Stimulated activated CD8-positive, alpha-beta memory T cell treated with anti-CD3 and anti-CD28 coated beads, Interleukin-15, amount 100 ng/mL, for 4 hours (primary cell): ENCODE measurements at places on chromosomes 5 and 9.
A peak's percentile ranks its signal among the peaks of the same experiment; 100 is the strongest.

- DNase-seq, result peak; percentile 72
Observed at GRCh38 chr5:132410451-132411303, 41.2 kb downstream of the SLC22A5 start.

- DNase-seq, result no peak
Observed at GRCh38 chr5:31733371-31733770, 94.4 kb downstream of the PDZD2 start.

DNA sequence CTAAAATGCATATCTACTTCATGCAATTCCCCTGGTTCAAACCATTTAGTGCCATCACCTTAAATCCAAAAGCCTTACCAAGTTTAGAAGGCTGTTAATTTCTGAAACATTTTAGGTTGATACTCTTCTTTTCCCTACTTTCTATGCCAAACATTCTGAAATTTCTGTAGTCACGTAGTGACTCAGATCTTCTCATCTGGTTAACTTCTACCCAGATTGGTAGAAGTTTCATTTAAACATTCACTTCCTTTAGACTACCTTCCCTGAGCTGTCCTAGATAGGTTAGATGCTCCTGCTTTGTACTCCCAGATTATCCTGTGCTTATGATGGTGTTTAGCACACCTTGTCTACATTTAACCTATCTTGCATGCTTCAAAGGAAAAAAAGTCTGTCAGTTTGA lies 9.9 kb downstream of the RAD50 start:
- no peak for DNase-seq

DNA sequence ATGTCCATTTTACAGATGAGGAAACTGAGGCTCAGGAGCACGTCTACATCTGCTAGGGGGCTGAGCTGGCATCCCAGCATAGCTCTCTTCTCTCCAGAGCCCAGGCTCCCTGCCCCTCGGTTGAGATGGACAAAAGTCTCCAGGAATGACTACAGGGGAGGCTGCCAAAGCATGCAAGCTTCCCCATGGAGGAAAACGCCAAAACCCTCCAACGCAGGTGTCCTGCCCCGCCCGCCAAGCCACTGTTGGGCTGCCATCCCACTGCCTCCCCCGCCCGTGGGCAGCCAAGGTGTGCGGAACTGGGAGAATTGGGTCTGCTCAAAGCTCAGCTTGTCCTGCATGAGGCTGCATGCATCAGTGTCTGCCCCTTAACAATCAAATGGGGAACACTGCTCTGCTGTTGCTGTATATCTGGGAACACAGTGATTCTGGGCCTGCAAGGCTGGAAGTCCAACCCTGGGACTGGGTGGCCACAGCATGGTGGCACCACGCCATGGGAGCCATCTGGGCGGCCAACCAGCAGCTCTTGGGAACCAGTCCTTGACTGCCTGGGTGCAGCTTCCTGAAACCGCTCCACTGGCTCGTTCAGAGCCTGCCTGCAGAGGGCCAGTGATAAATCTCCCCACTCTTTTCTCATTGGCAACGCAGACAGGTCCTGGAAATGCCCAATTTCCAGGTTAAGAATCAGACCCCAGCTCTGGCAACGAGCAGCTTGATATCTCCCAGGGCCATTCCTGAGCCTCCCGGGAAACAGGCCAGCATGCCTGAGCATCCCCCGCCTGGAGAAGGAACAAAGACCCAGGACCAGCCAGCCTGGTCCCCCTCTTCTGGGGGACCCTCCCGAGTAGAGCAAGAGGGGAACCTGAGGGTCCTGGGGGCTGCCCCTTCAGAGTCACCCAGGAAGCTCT lies 3.5 kb downstream of the RALGDS start:
- no peak for DNase-seq

GRCh38 chr5:45507178-45507577 lies 189.0 kb downstream of the HCN1 start:
- DNase-seq, result no peak

GRCh38 chr5:51395245-51395644 lies 12.0 kb downstream of the ISL1 start:
- no peak for DNase-seq

- DNase-seq, result no peak
Observed at GRCh38 chr5:109199289-109199688, 210.5 kb downstream of the PJA2 start.

DNA sequence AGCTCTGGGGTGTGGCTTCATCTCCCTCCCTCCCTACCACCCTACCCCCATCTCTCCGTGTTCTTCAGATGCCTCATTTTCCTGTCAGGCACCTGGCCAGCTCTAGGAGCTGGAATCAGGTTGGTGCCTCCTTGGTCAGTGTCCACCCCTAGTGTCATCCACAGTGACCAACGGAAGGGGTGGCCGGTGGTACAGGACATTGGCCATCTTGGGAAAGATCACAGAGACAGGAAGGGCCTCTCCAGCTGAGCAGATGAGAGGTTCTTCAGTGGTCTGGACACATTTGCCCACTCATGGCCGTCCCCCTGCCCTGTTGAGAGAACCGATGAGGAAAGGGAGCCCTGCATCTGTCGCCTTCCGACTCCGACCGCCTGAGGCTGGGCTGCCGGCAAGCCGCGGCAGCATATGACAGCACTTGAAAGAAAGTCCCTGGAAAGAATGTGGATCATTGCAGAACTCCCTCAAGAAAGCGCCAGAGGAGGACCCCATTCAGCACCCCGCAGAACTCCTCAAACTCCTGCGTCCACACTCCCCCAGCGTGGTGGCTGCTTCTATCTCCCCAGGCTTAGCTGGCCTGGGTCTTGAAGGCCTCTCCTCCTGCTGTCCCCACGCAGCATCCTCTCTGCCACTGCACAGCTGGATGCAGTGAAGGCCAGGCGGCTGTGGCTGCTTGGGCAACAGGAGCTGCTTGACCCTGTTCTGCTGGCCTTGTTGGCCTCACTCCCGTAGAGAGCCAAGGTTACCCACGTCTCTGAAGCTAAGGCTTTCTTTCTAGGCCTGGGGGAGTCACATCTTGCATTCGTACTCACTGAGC lies 1.9 kb upstream of the CLPTM1L start:
- DNase-seq, result no peak

GRCh38 chr5:132026516-132027008 lies 15.1 kb upstream of the ACSL6 start:
- no peak for DNase-seq

- DNase-seq, result no peak
Observed at GRCh38 chr5:158287643-158288271, 428.8 kb upstream of the CLINT1 start.

GRCh38 chr9:34079181-34079580 lies 30.5 kb upstream of the UBAP2 start:
- no peak for DNase-seq

GRCh38 chr5:3126639-3127038 lies 375.2 kb upstream of the IRX2 start:
- DNase-seq, result no peak

GRCh38 chr5:122673343-122673742 lies 101.5 kb upstream of the SNX2 start:
- no peak for DNase-seq

DNA sequence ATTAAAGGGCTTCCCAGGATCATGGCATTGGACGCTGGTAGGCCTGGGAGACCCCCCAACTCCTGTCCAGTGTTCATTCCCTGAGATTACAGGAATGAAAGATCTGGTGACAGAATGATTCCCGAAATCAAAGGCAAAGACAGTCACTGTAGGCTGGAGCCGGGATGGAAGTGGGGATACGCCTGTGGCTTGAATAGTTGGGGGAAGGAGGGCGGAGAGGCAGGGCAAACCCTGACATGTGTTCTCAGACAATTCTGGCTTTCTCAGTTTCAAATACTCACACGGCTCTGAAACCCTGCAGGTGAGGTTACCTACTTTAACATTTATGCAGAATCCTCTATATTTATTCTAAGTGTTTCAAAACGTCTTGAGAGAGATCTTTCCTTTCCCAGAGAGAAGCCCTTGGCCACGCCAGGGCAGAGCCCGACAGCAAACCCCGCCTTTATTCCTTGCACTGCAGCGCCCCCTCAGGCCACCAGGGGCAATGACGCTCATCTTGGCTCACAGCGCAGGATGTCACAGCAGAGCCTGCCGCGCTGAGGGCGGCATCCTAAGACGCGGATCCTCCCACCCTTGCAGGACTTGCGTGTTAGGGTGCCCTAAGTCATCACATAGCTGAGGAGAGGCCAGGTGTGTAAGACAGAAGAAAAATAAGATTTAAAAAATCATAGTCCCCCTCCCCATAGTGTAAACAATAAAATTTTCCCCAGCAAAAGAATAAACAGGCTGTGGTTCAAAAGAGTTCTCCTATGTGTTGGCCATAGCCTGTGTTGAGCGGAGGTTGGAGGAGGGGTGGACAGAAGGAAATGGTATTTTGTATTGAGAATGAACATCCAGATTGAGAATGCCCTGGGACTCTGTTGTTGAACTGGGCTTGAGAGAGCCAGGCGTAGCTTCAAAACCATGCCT lies 284.5 kb downstream of the NTRK2 start:
- no peak for DNase-seq

- DNase-seq, result no peak
Observed at GRCh38 chr5:134139891-134140469, 25.5 kb downstream of the TCF7 start.

GRCh38 chr5:54620141-54620933 lies 102.8 kb downstream of the SNX18 start:
- no peak for DNase-seq

DNA sequence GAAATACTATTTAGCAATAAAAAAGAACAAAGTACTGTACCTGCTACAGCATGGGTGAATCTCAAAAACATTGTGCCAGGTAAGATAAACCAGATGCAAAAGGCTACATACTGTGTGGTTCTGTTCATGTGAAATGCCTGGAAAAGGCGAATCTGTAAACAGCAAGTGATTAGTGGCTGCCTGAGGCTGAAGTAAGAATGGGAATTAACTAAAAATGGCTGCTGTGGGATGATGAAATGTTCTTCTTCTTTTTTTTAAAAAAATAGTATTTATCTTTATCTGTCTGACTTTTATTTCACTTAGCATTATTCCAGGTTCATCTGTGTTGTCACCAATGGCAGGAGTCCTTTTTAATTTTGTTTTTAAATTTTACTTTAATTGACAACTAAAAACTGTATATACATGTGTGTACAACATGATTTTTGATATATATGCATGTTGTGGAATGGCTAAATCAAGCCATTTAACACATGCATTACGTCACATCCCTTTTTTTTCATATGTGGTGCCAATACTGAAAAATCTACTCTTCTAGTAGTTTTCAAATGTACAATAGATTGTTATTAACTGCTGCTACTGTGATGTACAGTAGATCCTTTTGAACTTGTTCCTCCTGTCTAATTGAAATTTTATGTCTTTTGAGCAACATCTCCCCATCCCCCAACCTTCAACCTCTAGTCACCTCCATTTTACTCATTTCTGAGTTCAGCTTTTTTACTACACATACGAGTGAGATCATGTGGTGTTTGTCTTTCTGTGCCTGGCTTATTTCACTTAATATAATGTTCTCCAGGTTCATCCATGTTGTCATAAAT lies 62.9 kb upstream of the TNFAIP8 start:
- no peak for DNase-seq

GRCh38 chr5:83726912-83727311 lies 6.3 kb upstream of the HAPLN1 start:
- no peak for DNase-seq

DNA sequence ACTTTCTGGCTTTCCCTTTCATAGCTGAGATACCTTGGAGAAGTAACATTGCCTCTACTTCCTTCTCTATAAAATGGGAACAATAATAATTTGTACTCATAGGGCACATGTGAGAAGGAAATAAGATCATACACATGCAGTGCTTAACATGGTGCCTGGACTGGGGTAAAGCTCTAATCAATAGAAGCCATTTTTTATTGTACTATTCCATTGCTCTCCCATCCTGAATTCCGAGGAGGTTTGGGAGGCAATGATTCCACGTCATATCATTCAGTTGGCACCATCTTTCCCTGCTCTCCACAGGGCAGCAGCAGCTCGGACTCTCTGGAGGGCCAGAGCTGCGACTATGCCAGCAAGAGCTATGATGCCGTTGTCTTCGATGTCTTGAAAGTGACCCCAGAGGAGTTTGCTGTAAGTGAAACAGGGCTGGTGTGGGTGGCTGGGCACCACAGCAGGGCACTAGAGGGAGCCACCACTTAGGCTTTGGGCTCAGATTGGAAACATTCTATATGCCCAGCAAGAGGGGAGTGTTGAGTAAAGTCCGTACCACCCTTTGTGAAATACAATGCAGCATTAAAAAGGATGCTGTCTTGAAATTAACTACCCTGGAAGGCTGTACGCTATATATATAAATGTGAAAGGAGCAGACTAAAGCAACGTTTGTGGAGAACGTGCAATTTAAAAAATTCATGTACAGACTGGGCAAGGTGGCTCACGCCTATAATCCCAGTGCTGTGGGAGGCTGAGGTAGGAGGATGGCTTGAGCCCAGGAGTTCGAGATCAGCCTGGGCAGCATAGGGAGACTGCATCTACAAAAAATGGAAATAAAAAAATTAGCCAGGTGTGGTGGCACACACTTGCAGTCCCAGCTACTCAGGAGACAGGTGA lies 51.2 kb downstream of the RALGPS1 start:
- DNase-seq, result no peak

GRCh38 chr9:99000476-99001395 lies 57.0 kb downstream of the COL15A1 start:
- DNase-seq, result no peak
